ENCODE measurements at places on chromosomes 13 and 19.

DNA sequence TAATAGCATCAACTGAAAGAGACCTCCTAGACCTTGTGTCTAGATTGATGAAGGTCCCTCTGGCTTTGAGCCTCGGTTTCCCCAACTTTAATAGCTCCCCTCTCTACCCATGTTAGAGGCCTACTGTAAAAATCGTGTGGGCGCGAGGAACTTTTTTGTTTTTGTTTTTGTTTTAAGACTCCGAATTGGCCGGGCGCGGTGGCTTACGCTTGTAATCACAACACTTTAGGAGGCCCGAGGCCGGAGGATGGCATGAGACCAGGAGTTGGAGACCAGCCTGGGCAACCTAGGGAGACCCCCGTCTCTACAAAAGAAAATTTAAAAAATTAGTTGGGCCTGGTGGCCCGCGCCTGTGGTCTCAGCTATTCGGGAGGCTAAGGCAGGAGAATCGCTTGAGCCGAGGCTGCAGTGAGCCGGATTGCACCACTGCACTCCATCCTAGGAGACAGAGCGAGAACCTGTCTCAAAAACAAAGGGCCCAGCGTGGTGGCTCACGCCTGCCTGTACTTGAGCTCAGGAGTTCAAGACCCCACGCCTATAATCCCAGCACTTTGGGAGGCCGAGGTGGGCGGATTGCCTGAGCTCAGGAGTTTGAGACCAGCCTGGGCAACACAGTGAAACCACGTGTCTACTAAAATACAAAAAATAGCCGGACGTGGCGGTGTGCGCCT, 858 bp upstream of the PPP6R1 start:
- DNase-seq: peak; percentile 30

DNA sequence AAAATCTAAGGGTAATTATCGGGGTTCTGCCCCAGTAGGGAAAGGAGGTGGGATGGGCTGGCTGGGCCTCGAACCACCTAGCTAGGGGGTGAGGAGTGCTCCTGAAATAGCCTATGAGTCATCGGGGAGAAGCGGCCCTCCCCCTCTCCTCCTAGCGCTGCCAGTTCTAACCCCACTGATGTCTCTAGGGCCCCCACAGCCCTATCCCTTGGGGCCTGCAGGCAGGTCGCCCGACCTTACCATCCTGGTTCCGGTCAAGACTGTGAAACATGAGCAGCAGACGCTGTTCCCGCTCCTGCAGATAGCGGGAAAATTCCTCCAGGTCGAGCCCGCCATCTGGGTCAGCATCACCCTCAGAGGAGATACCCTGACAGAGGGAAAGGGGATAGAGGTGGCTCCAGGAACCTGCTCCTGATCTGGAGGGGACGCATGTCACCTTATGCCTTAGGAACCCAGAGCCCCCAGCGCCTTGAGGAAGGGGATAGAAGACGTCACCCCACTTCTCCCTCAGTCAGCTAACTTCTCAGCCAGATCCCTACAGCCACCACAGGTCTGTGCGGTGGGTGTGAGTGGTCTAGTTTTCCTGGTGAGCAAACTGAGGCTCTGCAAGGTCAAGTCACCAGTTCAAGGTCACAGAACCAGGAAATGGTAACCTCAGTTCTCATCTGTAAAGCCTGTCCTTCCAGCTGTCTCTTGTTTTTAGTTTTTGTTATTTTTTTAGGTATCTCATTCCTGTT, 1.5 kb downstream of the SLC25A23 start:
- DNase-seq: peak; percentile 59

DNA sequence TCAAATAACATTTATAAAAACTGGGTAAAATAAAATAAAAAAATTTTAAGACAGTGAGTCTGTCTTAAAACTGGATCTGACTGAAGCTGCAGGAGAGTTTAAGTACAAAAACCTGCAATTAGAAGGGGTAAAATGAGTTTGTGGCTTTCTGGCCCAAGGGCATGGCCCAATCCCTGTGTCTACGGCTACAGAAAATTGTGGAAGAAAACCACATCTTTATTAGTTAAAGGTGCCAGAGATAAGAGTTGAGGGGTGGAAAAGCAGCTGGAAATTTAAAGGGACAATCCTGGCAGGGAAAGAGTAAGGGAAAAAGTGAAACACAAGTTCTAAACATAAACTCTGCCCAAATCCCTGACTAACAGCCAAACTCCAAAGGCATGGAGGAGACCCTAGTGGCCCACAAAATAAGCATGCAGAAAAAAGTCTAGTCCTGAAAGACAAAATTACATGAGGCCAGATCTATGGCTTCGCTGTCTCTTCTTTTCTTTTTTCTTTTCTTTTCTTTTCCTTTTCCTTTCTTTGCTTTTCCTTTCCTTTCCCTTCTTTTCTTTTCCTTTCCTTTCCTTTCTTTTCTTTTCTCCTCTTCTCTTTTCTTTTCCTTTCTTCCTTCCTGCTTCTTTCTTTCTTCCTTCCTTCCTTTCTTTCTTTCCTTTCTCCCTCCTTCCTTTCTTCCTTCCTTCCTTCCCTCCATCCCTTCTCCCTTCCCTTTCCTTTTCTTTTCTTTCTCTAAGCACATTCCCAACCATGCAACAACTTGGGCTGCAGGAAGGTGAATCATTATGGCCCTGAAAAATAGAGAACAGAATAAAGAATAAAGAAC, 23.5 kb upstream of the DLEU7 start:
- DNase-seq: no peak

DNA sequence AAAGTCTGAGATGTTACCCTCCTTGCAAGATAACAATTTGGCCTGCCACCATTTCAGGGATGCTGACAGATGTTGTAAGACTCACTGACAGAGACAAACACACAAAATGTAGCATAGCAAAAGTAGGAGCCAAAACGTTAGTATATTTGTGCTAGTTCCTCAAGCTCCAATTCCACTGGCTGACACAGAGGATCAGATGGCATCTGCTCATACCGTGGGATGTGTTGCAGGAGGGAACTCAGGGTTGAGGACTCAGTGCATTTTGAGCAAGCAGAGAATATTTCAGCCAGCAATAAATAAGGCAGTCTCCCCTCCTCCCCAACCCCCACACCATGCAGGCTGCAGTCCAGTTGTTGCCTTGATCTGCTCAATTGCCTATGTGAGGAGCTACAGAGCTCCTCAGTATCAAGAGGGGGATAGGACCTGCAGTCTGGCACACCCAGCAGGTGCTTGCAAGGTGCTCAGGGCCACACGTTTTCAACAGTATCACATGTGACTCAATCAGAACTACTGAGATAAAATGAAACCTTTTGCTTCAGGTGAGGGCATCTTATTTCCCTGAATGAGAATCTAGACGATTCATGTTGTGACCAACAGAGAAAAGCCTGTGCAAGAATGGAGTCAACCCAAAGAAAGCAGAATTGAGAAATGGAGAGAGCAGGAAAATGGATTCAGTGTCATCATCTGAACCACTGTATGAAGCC, 23.6 kb upstream of the LRCH1 start:
- DNase-seq: no peak

GRCh38 chr19:38635483-38636399, 11.7 kb upstream of the ACTN4 start:
- no peak for DNase-seq

DNA sequence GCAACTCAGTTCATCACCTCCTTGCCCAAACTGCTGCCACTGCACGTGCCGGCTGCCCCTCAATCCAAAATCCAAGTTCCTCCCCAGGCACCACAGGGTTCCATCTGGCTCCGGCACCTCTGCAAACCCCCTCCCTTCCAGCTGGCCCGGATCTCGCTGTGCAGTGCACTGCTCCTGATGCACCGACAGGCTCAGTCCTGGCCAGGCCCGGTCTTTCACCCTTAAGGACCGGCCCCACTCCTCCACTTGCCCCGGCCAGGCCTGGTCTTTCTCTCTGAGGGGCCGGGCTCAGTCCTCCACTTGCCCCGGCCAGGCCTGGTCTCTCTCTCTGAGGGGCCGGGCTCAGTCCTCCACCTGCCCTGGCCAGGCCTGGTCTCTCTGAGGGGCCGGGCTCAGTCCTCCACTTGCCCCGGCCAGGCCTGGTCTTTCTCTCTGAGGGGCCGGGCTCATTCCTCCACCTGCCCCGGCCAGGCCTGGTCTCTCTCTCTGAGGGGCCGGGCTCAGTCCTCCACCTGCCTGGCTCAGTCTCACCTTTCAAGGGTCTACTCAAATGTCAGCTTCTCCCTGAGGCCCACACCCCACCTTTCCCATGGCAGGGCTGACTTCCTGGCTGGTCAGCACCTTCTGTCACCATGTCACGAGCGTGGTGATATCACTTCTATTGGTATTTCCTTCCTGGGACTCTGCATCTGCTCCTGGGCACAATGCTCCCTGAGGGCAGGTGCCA, 6.9 kb downstream of the ZNF787 start:
- DNase-seq: no peak

- DNase-seq: no peak
These were observed 150.2 kb downstream of the DCT start for GRCh38 chr13:94329277-94329676.

GRCh38 chr19:35153701-35154524, 622 bp upstream of the FXYD5 start:
- DNase-seq: peak; percentile 44

DNA sequence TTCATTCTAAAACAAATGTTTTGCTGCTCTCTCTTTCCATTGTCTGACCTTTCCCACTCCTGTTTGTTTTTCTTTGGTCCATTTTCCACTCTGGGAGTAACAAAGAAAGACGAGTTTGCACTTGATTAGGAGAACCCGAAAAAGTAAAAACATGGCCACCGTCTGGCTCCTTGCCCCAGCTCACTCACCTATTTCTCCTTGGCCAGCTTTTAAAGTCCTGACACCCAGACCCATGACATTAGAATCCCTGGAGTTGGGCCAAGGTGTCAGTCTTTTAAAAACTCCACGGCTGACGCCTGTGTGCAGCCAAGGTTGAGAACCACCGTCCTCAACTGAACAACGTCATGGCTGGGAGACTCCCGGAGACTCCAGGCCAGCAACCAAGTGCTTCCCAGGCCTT, 63.6 kb upstream of the FLT1 start:
- no peak for DNase-seq

DNA sequence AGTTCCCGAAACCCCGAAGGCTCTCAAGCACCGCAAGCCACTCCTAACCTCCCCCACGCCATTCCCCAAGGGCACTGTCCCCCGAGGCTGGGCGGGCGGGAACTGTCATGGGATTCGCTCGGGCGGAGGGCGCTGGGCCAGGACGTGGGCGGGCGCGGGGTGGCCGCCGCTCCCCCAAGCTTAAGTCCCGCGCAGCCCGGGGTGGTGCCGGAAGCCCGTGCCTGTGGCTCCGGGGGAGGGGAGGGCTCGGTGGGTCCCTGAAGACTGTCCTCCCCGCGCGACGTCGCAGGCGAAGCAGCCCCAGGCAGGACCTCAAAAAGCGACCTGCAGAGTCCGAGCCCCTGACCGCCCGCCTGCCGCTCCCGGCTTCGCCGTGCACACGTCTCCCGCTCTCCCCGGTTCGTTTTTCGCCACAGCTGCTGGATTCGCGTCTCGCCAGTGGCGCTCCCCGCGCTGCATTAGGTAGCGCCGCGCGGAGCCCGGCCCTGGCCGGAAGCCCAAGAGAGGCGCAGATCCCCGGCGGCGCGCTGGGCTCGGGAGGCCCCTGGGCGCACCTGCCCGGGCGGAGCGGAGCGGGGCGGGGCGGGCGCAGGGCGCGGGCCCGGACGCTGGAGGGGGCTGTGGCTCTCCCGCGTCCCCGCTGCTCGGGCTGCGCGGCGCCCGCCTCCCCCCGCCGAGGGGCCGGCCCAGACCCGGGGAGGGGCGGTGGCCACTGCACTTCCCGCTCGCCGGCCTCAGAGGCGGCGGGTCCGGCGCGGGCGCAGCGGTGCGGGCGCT, at the start of gene FARP1:
FARP1 (plus strand) TSS at position 715 of the 777 bp plus-strand sequence. CDS start 70,149 bp downstream, outside the sequence.
- DNase-seq: peak; percentile 22

DNA sequence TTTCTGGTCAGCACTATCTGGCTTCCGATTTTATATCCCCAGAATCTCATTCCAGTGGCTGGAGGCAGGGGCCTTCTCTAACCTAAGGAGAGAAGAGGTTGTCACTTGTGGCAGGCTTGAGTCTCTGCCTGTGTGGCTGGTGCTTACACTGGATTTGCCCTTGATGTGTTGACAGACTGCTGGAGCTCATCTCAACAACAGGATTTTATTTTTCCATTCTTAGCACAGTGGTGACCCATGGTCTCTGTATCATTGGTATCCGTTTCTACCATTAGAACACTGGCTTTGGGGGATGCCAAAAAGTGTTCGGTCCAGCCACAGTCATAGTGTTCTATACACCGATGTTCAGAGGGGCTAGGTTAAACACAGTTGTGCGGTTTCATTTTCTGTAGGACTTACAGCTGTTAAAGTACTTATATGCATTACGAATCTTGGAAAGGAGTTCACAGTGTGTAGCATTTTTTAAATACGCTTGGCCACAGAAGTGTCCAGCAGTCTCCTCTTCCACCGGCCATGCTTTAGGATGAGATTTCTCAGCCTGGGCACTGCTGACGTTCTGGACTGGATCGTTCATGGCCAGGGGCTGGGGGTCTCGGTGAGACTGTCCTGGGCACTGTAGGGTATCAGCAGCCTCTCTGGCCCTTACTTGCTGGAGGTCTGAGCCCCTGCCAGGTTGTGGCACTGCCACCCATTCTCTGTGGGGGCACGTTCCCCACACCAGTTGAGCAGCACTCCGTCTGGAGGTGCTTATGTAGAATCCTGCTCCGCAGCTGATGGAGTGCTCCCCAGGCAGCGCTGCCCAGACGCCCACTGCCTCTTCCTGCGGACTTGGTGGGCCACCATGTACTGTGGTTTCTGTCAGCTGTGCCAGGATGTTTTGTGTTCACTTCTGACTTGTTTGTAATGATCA, 41.4 kb upstream of the TEX29 start:
- DNase-seq: no peak

DNA sequence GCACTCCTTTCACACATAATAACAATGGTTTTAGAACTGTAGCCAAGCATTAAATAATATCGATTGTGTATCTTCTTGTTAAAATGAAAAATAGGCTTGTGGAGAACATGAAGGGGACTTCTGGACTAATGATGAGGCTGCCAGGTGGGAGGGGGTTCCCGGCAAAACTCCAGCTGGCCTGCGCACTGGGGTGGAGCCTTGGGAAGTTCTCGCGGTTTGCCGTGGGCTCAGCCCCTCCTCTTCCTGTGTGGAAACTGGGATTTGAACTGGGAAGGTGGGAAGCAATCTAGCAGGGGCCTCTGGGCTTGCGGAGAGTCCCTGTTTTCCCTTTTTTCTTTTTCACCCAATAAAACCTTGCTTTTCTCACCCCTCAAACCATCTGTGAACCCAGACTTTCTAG, 113.7 kb upstream of the SLITRK1 start:
- DNase-seq: no peak

- no peak for DNase-seq
These were observed 449.8 kb downstream of the FGF9 start for GRCh38 chr13:22120646-22121045.

GRCh38 chr19:9836021-9836420, 903 bp downstream of the PIN1 start:
- peak; percentile 64 for DNase-seq

DNA sequence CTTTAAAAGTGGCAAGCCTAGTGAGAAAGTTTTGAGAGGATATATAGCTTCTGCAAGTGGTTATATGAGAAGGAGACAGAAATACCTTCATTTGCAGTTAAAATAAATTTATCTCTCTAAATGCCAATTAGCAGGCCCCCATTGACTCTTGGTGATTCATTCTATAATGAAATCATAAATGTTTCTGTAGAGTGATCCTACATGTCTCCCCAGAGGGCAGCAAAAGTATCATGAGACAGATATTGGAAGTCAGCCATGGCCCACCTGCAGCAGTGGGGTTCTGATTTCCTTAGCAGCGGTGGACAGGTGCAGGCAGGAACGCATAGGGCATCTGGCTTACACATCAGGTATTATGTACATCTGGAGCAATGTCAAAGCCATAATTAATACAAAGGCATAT, 385.4 kb upstream of the SLC10A2 start:
- DNase-seq: no peak

All from NB4 (cell line).